ENCODE measurements at places on chromosomes 13 and 19.

DNA sequence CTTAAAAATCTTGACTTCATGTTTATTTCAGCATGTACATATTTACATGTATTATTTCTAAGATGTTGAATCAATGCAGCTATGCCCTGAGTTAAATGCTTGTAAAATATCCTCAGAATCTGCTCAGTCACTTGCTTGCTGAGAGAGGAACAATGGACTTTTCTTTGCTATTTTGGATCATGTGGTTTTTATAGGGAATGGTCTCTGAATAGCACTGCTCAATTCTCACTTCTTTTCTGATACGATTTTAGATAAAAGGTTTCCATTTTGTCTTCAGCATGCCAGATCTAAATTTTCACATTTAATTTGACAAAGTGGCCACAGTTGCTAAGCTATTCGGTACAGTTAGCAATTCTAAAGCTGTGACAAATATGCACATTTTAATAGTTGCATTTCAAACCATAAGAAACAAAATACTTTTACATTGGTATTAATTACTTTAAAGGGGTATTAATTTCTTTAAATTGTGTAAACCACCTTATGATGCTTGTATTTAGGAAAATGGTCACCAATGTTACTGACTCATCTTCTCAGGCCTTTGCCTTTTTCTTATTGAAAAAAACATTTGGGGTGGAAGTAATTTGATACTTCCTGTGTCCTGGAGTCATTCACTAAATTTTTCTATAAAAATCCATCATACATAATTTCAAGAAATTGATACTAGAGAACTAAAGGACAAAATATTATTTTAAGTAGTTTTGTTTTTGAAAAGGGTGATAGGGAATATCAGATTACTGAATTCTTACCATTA is 113.5 kb downstream of the MYO16 start:
- no peak for DNase-seq

DNA sequence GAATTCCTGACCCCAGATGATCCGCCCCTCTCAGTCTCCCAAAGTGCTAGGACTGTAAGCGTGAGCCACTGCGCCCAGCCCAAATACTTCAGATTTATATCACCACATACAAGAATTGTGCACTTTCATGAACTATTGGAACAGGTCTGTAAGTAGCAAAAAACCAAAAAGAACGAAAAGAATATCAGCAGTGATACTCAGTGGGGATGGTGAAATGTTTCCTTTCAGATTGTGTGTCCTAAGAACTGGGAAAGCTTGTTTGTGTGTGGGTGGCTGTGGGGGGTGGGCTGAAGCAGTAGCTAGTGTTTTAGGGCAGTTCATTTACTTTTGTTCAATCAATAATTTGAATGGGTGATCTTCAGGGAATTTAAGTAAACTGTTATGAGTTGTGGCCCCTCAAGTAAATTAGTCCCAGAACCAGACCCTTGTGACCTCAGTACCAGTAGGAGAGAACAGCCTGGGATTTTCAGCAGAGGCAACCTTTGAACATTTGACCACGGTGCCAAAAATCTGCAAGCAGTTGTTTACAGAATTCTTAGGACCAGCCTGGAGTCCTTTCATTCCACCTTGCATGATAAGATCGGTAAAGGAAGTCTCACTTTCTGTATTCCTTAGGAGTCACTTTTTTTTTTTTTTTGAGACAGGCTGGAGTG is 106.6 kb downstream of the LRCH1 start:
- DNase-seq = no peak

GRCh38 chr19:1365319-1366269 is 18.1 kb upstream of the NDUFS7 start:
- no peak for DNase-seq

GRCh38 chr19:46066471-46066870 is 25.7 kb upstream of the IGFL4 start:
- no peak for DNase-seq

DNA sequence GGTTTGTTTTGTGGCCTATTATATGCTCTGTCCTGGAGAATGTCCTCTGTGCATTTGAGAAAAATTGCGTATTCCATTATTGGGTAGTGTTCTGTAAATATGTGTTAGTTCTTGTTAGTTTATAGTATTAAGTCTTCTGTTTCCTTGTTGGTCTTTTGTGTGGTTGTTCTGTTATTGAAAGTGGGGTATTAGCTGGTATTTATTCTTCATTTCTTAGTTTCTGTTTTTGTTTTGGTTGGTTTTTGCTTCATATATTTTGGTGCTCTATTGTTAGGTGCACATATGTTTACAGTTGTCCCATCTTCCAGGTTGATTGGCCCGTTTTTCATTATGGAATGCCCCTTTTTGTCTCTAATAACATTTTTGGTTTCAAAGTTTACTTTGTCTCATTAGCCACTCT is 77.3 kb downstream of the DNAJC15 start:
- no peak for DNase-seq

- DNase-seq = peak; percentile 24
These were observed 2.7 kb upstream of the GNA15 start for GRCh38 chr19:3132971-3133792.

GRCh38 chr13:23753458-23753857 is 135.7 kb downstream of the MIPEP start:
- DNase-seq = peak; percentile 32

GRCh38 chr13:34408640-34409039 is 533.4 kb upstream of the NBEA start:
- no peak for DNase-seq

GRCh38 chr13:36395280-36395679 is 37.0 kb upstream of the CCNA1 start:
- DNase-seq = peak; percentile 77

DNA sequence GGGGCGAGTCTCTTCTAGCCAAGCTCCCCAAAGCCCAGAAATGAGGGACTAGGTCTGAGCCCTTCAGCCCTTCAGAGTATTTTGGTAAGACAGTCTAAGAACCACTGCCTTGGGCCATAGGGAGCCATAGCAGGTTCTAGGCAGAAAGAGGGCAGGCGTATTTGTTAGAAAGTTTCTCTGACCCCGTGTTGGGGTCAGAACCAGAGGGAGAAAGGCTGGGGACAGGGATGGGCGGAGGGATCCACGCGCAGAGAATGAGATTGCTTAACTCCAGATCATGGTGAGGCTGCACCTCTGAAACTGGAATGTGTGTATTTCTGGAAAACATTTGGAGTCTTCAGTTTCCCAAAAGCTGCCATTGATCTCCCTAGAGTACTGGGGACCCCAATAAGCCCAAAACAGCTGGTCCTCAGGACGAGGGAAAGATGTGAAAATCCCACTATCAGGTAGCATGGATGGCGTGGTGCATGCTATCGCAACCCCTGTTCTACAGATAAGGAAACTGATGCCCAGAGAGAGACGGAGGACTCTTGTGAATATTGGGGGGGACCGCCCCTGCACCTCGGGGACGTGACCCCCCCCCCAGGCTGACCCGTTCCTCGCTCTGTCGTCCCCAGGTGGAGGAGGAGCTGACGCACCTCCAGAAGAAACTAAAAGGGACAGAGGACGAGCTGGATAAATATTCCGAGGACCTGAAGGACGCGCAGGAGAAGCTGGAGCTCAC is 703 bp upstream of the TPM4 start:
- no peak for DNase-seq

GRCh38 chr19:30214651-30215051 is 157.5 kb upstream of the ZNF536 start:
- DNase-seq = no peak

GRCh38 chr13:105798541-105798940 is 736.9 kb downstream of the EFNB2 start:
- DNase-seq = no peak

DNA sequence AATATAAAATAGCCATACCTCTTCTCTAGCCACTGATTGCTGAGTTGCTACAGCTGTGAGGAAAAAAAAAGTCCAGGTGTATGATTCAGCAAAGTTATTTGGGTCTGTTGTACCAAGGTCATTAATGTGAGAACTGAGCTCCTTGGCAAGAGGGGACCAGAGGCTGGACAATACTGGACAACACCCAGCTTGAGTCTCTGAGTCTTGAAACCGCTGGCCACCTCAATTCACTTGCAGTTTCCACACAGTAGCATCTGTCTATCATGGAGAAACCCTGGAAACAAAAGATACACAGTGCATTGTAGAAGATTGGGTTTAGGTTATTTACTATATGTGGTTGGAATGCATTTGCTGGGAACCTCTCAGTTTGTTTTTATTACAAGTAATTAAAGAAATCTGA is 60.4 kb downstream of the WDFY2 start:
- DNase-seq = peak; percentile 61

- DNase-seq = no peak
These were observed 310.0 kb upstream of the TSHZ3 start for GRCh38 chr19:31658993-31659896.

GRCh38 chr13:32889986-32890565 is 126.1 kb upstream of the KL start:
- no peak for DNase-seq

DNA sequence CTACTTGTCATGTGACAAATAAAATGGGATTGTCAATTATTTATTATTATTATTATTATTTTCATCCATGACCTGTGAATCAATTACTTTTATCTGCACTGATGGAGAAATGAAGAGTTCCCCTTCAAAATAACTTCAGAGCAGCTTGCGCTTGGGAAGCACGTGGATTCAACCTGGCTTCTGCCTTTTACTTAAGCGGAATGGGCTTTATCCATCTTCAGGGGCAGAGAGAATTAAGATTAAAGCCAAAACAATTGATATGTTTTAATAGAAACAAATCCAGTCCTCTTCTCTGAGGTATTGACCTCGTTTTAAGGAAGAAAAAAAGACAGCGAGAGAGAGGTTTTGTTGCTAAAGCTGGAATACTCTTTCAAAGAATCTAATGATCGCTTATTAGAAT is 876 bp downstream of the SACS start:
- no peak for DNase-seq

GRCh38 chr13:110179116-110179856 is 127.7 kb downstream of the COL4A1 start:
- DNase-seq = no peak

GRCh38 chr13:97933776-97934175 is 19.7 kb upstream of the IPO5 start:
- no peak for DNase-seq

DNA sequence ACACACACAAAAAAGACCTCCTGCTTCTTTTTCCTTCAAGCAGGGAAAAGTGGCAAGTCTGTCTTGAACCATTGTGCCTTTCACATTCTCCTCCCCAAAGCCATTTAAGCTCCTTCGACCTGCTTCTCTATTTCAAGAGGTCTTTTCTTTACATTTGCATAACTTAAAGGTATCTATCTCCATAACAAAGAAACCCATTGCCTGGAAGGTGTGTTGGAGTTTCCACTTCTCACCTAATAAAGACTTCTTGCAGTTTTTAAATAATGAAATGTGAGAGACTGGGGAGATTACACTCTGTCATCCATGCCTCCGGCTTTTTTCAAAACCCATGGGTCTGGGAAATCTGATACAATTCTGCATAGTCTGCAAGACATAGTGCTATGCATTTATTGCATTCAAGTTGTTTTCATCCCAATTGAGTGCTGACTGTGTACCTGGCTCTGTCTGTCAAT is 41.8 kb upstream of the NBEA start:
- DNase-seq = no peak

DNA sequence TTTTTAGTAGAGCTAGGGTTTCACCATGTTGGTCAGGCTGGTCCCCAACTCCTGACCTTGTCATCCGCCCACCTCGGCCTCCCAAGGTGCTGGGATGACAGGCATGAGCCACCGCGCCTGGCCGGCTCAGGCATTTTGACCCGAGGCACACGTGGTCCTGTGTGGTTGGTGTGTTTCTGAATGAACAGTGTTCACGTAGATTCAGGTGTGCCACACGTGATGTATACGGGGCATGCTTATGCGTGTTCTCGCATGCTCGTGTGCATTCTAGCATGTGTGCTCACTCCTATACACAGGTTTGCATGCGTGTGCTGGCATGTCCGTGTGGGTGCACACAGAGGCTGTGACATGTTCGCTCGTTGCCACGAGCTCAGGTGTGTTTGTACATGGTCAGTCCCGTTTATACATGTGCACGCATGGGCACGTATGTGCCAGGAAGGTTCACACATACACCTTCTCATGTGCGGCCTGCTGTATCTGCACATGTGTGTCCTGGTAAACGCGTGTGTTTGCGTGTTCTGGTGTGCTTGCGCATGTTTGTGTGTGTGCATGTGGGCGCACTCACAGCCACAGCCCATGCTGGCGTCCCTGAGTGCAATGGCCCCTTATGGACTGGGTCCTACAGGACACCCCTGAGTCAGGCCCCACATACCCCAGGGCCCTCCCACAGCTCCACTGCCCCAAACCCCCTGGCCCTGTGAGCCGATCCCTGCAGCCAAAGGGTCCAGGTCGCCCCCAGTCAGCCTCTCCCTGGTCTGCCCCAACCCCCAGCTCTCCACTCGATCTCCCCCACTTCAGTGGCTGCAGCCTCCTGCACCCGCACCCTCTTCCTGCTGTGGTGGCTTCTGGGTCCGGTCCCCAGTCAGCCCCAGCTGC is 20.6 kb upstream of the TCF3 start:
- DNase-seq = no peak

DNA sequence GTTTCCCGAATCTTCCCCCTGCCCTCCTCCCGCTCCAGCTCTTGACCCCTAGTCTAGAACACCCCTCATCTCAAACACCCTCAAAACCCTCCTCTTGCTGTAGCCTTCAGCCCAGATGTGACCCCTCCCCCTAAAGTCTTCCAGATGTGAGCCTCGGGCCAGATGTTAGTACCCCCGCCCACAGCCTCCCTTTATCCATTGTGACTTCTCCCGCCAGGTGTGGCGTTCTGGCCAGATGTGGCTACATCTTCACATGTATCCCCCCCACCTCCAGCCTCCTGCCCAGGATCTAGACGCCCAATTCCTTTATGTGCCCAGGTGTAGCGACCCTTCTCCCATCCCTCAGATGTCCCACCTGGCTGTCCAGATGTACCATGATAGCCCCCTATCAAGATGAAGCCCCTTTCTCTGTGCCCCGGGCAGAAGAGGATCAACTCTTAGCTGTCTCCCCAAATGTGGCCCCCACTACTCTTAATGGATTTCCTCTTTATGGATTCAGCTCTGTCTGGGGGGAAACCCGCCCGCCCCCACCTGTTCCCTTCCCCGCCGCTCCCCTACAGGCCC is 517 bp upstream of the LTBP4 start:
- DNase-seq = no peak

GRCh38 chr19:28210886-28211285 is 1002.1 kb downstream of the UQCRFS1 start:
- DNase-seq = no peak

DNA sequence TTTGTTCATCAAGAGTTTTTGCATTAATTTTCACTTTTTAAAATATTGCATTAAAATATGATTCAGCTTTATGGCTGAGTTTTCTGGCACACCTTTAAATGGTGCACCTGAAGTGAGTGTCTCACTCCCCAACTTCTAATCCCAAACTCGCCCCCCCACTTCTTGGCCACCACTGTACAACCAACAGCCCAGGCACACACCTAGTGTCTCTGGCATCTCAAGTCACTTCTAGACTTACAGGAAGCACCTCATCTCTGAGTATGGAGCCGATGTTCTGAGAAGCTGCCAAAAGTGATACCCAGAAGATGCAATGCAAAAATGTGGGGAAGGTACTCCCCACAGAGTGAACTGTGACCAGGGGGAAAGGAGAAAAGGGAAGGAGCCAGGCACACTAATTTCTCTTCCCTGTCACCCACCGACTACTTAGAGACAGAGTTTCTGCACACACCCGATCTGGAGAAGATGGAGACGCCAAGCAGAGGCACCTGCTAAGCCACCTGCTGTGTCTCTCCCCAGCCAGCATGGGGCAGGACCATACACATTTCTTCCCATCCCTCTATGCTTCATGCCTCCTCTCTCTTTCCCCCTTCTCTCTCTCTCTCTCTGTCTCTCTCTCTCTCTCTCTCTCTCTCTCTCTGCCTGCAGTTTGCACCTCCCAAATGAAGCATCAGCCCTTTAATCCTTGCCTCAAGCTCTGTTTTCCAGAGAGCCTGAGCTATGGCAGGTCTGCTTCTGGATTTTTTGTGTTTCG is 155.3 kb upstream of the ZNF507 start:
- no peak for DNase-seq

All from fibroblast of pulmonary artery (primary cell).